CD4-positive, alpha-beta T cell treated with Interleukin-4 for 1 hour (primary cell): ENCODE measurements at places on chromosomes 7 and 10.

- DNase-seq: no peak
These were observed 131.1 kb downstream of the WDR37 start for GRCh38 chr10:1187151-1187854.

DNA sequence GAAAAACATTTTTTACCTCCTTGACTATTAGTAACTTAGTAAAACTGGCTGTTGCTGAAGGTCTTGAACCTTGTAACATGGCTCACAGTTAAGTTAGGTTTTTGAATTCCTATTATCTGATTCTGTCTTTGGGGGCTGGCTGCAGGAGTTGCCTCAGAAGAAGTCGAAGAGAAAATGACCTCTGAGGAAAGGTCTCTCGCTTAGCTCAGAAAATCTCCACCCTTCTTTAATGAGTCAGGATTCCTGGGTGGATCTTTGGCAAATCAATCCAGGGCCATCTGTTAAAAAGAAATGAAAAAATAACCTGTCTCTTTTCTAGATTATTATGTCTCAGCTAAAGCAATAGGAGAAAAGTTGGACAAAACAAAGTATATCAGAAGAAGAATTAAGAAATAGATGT lies 267.8 kb upstream of the SEMA3C start:
- DNase-seq: no peak

- no peak for DNase-seq
These were observed 10.4 kb upstream of the USP54 start for GRCh38 chr10:73601486-73601921.

DNA sequence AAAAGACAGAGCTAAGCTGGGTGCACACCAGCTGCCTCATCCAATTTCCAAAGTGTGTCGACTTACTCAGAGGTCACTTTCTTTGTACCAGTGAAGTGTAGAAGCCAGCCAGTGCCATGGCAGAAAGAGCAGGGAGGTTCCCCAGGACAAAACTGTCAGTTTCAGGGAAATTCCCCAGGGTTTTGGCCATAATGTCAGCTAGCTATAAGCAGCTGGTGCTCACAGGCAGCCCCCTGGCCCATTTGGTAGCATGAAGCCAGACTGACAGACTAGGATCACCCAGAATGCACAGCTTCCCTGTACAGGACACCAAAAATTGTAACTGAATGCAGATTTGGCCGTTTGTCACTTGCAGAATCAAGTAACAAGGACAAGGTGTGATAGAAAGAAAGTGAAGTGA lies 28.6 kb downstream of the MRPL32 start:
- no peak for DNase-seq

DNA sequence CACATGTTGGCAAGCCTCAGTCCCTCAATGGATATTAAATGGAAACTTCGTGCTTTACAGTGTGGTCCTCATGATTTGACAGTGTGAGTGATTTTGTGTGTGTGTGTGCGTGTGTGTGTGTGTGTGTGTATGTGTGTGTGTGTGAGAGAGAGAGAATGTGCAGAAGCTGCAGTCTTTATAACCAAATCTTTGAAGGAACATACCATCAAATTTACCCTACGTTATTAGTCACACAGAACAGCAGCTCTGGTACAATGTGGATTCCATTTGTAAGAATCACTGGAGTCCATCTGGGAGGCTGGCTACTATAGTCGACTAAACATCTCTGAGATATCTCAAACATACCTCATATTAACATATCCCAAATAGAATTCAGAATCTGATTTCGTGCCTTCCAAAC lies 928.0 kb upstream of the POT1 start:
- no peak for DNase-seq

- DNase-seq: no peak
These were observed 30.7 kb upstream of the GDF10 start for GRCh38 chr10:47269294-47269693.

DNA sequence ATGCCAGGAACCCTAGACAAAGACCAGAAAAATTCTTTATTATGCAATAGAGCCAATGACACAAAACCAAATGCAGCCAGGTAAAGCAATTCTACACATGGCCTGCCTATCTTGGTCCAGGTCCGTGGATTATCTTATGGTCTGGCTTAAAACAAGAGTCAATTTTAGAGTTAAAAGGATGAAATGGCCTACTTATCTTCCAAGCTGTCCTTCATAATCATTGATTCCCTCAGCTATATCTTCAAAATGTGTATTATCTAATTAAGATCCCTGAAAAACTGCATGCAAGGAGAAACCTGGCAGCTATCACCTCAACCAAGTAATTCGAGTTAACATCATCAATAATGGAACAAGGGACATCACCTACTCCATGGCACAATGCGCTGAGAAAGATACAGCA lies 479.4 kb upstream of the NRP1 start:
- no peak for DNase-seq
